ENCODE measurements at places on chromosomes 1 and 21. TPM values are rescaled to one million over a fixed set of nuclear protein-coding genes. Genes with fewer than 3 reads are reported as not detected.

DNA sequence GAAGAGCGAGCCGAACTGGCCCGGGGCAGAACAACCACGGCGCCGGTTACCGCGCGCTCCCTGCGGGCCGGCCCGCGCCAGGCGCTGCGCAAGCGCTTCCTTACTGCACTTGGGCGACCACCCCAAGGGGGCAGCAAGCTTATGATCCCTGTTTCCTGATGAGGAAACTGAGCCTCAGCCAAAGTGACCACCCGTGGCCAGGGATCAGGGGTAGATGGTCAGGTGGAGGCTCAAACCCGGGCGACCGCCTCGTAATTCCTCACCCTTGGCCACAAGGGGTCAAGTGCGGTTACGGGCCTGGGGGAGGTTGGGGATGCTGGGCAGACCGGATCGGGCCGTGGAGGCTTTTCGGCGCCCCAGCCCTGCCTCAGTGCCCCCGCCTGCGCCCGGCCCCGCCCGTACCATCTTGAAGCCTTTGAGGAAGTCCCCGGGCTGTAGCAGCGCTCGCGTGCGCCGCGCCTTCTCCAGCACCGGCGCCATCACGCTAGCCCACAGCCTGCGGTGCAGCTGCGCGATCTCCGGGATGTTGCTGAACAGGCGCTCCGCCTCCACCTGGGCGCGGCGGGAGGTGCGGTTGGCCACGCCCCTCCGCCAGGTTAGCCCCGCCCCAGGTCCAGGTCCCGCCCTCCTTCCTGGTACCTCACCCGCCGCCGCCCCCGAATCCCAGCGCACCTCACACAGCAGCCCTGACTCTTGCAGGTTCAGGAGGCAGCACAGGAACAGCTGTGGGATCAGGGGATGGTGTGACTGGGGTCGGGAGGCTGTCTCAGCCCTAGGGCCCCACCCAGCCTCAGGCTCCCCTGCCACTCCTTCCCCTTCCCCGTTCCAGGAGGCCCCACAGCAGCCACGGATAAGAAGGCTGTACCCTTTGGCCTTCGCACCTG is 5.4 kb upstream of the TNFRSF25 start:
- H3K4me1 ChIP-seq: peaks cover 11% of the 10 kb centered on the region
- H3K27me3 ChIP-seq: no peaks in the 10 kb centered on the region
- H3K27ac ChIP-seq: peak overlapping the region; percentile 84
- H3K36me3 ChIP-seq: no peaks in the 10 kb centered on the region
- no peak for DNase-seq
- H3K4me3 ChIP-seq: peak overlapping the region; percentile 40

DNA sequence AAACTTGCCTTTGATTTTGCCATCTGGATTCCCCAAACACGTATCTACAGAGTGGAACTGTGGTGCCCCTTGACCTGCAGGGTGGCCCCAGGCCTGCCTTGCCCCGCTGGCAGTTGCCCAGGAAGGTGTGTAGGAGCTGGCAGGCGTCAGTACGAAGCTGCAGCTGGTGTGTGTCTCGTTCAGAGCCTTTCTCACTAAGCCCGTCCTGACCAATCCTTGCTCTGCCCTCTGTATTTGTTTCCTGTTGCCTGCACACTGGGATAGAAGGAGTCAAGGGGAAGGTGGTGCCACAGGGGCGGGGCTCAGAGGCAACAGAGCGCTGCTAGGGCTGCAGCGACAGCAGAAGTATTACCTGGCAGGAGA is 5.2 kb upstream of the VSIG8 start:
- no peak overlapping the region for H3K27ac ChIP-seq
- no peaks in the 10 kb centered on the region for H3K27me3 ChIP-seq
- H3K4me1 ChIP-seq: peaks cover 17% of the 10 kb centered on the region
- no peak overlapping the region for H3K4me3 ChIP-seq
- peak; percentile 78 for DNase-seq

DNA sequence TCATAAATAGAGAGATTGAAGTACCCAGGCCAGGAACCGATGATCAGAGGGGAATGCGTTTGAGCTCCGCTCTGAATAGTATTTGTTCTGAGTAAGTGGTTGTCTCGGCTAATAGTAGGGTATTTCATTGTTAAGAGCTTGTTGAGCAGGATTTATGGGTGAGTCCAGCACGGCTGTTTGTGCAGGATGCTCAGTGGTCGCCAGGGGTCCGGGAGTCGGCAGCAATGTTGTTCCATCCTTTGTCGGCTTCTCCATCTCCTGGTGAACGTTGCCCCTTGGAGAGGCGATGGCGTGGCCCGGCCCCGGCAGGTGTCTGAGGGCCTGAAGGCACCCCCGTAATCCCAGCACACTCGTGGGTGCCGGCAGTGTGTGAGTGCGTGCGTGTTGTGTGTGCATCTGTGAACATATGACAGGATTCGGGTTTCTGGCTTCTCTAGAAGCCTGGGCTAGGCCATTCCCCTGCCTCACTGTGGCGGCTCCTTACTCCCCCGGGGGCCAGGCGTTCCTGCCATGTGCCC is 160.8 kb upstream of the ARHGEF16 start:
- no peak overlapping the region for H3K4me3 ChIP-seq
- DNase-seq: no peak
- H3K36me3 ChIP-seq: no peaks in the 10 kb centered on the region
- H3K4me1 ChIP-seq: 0 out of 2 replicates have a peak, but pooled peaks cover 6% of the 10 kb centered on the region
- no peak overlapping the region for H3K27ac ChIP-seq

DNA sequence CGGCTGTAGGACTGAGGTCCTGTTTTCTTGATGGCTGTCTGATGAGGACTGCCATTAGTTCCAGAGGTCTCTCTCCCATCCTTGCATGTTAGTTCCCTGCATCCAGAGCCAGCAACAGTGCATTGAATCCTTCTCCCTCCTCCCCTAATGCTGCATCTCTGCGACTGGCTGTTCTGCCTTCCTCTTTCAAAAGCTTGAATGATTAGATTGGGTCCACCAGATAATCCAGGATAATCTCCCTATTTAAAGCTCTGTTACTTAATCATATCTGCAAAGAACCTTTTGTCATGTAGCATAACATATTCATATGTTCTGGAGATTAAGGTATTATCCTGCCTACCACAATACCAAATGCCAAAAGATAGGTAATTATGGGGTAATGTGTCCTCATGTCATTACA is 377.5 kb downstream of the GPATCH2 start:
- no peaks in the 10 kb centered on the region for H3K36me3 ChIP-seq
- no peaks in the 10 kb centered on the region for H3K4me1 ChIP-seq
- H3K4me3 ChIP-seq: no peak overlapping the region
- no peak overlapping the region for H3K27ac ChIP-seq

DNA sequence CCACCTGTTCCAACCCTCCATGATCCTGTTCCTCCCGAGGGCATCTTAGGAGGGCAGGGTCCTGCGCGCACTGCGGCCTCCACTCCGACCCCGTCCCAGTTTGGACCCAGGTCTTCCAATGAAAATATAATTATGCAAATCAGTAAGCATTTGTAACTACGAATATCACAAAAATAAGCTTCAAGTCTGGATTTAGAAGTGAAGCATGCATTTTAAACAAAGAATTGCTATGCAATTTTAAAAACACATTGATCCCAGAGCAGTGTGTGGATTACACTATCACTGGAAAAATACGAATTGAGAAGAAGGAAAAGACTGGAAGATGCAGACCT is 673 bp downstream of the PRMT2 start:
- H3K27ac ChIP-seq: peak overlapping the region; percentile 91
- H3K4me3 ChIP-seq: peak overlapping the region; percentile 96
- H3K27me3 ChIP-seq: no peaks in the 10 kb centered on the region
- H3K36me3 ChIP-seq: no peaks in the 10 kb centered on the region
- no peak for DNase-seq

- H3K27me3 ChIP-seq: peaks cover 24% of the 10 kb centered on the region
- H3K4me3 ChIP-seq: no peak overlapping the region
- DNase-seq: no peak
- H3K4me1 ChIP-seq: no peaks in the 10 kb centered on the region
These were observed 202.4 kb downstream of the URB2 start for GRCh38 chr1:229828461-229828860.

DNA sequence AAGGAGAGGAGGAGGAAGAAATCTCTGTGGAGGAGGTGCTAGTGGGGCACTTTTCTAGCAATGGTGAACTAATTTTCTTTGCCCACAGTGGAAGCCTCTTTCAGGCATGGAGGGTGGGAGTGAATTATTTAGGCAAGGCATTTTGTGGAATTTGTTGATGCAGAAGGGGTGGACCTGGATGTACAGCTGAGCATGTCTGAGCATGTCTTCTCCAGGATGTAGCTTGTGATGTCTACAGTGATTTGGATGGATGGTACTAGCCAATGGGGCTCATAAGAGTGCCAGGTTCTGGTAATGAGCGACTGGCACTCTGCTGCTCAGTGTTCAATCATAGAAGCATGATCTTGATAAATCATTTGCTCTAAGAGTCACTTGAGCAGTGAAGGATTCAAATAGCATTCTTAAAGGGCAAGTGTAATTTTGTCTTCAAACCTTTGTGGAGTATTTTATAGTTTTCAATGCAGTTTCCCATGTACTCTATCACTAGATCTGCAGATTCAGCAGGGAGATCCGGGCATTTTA is 153.9 kb upstream of the LMO4 start:
- H3K4me3 ChIP-seq: no peak overlapping the region
- no peak overlapping the region for H3K27ac ChIP-seq
- no peaks in the 10 kb centered on the region for H3K36me3 ChIP-seq
- H3K27me3 ChIP-seq: no peaks in the 10 kb centered on the region
- no peaks in the 10 kb centered on the region for H3K4me1 ChIP-seq
- no peak for DNase-seq

The C1orf94 gene
- total RNA-seq: not detected

The ITLN2 gene
- not detected for total RNA-seq

The GPR37L1 gene
- total RNA-seq: 0.33 TPM

The LRRC40 gene
- 12.0 TPM for total RNA-seq

The AIRE gene
- total RNA-seq: not detected

The PODN gene
- not detected for total RNA-seq

The TRIM63 gene
- total RNA-seq: not detected

Data from PC-9 (cell line).